ENCODE measurements at places on chromosomes 16 and 17.

DNA sequence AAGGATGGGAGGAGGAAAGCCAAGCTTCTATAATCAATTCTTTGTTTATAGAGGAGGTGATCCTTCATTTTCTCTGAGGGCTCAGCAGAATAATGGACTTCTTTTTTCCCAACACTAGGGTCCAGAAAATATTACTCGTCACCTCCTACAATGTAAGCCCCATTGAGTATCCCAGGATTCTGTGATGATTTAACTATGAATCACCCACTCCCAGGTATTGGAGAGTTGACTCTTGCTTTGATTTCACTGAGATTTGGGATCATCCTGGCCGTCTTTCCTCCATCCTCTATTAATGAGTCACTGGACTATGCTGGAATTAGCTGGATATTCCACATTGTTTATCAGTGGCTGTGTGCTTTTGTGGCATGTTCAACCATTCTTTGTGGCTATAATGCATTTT, 452.0 kb downstream of the NPIPA7 start:
- no peak for DNase-seq

GRCh38 chr16:16096121-16096857, 127.0 kb downstream of the ABCC6 start:
- no peak for DNase-seq

DNA sequence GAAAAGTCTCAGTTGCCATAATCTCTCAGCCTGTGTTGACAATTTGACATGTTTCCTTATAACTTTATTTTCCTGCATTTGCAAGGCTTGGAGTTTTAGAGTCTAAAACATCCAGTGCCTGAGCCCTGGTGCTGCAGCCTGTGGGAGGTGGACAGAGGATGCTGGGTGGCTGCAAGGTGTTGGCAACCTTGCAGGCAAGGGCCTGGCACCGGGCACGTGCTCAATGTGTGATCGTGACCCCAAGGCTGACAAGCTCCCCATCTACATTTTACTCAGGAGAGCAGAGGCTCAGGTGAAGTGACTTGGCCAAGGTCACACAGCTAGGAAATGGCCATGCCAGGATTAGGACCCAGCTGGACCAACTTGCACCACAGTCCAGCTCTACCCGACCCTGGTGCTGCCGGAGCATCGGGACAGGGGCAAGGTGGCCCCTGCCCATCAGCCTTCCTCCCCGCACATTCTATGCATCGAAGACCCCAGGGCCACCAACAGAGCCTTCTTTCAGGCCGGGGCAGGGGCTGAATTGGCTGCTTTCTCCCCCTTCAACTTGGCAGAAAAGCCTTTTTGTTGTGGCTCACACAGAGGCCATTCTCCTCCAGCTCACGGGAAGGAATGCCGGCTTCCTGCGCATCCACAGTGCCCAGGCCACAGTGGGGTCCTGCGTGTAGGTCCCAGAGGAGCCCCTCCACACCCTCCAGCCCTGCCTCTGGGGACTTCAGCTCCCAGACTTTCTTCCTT, 23.1 kb downstream of the MMP15 start:
- no peak for DNase-seq

GRCh38 chr16:67714522-67714921, 4.6 kb downstream of the GFOD2 start:
- no peak for DNase-seq

DNA sequence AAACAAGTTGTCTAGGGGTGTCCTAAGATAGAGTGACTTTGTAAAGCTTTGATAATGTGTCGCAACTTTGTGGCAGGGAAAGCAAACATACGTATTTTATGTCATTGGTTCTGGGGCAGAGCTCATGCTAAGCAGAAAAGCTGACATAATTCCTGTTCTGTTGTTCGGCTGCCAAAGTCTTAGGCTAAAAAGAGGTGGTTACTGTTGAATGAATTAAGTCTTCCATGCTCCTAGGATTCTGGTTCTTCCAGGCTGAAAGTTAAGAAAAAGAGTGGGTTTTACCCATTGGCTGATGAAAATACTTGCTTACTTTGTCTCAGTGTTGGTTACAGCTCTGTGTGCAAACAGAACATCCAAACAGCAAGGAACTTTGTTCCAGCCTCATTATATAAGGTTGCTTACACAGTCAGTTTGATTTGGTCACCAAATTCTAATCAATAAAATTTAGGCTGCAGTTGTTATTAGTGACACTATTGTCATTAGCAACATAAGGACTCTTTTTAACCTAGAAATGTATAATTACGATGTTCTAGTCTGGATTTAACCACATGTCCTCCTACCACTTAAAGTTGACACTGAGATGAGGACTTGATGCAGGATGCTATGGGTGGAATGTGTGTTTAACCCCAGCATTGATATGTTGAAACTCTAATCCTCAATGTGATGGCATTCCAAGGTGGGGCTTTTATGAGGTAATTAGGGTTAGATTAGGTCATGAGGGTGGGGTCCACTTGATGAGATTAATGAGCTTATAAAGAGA, 114.0 kb upstream of the GOT2 start:
- no peak for DNase-seq

DNA sequence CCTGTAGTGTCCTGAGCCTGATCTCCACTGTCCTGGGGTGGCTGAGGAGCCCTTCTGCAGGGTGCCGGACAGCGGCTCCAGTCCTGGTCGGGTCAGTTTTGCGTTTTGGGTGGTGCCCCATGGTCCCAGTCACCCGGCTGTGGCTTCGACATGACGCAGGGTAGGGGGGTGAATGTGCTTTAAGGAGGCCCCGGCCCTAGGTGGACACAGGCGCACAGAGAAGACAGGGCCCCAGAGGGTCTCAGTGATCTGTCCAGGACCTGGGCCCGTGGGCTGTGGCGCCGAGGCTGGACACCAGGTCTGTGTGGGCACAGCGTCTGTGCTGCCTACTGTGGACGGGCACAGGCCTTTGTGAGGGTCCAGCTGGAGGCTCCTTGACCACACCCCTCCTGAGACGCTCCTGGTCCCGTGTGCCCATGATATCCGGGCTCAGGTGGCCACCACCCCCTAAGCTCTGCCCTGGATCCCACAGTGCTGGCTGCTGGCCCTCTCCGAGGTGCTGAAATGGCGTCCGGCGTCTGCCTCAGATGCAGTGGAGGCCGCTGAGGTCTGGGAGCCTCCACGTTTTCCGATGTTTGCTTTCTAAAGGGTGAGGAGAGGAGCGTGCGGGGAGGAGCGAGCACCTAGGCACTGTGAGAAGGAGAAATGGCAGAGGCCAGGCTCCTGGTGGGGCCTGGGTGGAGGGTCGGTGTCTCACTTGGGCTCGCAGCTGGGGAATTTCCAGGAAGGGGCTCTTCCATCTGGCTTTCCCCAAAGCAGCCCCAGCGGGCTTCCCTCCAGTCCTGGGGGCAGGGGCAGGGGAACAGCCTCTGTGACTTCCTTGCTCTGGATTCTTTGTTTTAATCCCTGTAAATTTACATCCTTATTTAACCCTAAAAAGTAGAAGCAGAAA, 56.1 kb upstream of the ACSF3 start:
- DNase-seq: no peak

DNA sequence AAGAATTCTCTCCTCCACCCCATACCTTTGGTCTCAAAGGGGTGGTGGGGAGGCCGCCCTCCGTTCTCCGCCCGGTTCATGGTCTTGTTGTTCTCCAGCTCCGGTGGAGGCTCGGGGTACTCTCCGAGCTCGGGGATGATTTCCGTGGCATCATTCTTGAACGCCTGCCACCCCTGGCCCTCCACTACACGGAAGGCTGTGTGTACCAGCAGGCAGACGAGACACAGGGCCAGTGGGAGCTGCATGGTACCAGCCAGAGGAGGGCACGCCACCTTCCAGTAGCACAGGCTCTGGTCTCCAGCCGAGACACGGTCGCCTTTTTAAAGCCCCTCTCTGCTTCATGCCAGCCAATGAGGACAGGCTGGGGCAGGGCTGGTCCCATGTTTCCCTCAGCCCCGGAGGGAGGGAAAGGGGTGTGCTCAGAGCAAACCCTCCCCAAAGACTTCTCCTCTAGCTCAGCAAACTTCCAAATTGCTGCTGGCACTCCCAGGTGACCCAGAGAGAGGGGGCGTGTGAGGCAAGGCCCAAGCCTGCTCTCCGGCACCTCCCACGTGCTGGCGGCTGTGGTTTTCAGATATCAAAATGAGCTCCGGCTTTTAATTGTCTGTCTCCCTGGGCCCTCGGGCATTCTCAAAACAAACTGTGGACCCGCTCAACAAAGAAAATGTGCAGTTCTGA, at the start of gene SOST:
TSS of gene SOST (minus strand) at position 295 of the 678 bp plus-strand sequence. CDS start at position 245, 50 bp downstream.
- no peak for DNase-seq

DNA sequence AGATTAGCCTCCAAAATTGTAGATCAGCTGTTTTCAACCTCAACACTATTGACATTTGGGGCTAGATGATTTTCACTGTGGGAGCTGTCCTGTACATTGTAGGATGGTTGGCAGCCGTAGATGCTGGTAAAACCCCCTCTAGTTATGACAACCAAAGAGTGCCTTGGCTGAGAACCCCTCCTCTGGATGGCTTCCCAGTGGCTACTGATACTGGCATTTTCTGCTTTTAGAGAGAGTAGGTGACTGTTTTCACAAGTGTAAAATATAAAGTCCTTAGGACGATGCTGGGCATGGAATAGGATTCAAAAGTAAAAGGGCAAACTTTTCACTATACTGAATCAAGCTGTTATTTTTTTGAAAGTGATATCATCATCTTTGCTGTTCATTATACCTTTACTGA, 1048.8 kb upstream of the EEF2KMT start:
- no peak for DNase-seq

DNA sequence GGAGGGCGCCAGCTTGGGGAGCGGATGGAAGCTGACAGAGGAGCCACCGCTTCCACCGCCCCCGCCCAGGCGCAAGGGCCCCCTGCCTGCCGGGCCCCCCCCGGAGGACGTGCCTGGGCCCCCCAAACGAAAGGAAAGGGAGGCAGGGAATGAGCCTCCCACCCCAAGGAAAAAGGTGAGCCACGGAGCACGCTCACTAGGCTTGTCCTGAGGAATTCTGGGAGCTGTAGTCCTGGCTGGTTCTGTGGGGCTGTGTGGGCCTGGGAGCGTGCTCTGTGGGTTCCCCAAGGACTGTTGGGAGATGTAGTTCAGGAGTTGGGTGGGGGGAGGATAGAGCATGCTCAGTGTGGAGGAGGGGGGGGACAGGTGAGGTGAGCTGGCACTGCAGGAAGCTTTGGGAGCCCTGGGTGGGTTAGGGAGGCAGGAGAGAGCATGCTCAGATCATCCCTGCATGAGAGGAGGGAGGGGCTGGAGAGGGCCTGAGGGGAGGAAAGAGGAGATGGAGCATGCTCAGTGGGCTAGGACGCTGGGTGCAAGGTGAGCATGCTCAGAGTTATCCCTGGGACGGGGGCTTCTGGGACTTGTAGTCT, 4.5 kb downstream of the FBXL19 start:
- peak; percentile 75 for DNase-seq

- DNase-seq: no peak
Observed at GRCh38 chr17:79433379-79433778, 177.5 kb downstream of the RBFOX3 start.

DNA sequence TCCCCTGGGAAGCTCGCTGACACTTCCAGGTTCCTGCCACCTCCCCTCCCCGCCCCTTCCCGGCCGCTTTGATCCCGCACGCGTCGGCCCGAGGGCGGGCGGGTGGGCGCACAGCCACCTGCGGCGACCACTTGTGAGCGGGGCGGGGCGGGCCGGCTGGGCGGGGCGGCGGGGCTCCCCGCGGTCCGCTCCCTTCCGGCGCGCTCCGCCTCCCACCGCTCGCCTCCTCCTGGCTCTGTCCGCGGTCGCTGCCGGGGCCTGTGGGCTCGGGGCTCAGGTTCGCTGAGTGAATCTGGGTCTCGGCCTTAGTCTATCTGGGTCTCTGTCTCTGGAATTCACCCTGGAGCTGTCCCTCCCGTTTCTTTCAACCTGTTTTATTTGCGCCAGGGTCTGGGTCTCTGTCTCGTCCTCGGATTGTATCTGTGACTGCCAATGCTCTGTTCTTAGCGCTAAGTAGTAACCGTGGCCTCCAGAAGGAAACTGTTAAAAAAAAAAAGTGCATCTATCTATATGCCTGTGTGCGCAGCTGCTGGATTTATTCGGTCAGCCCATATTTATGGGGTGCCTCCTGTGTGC, 2.7 kb upstream of the HES7 start:
- DNase-seq: peak; percentile 76

DNA sequence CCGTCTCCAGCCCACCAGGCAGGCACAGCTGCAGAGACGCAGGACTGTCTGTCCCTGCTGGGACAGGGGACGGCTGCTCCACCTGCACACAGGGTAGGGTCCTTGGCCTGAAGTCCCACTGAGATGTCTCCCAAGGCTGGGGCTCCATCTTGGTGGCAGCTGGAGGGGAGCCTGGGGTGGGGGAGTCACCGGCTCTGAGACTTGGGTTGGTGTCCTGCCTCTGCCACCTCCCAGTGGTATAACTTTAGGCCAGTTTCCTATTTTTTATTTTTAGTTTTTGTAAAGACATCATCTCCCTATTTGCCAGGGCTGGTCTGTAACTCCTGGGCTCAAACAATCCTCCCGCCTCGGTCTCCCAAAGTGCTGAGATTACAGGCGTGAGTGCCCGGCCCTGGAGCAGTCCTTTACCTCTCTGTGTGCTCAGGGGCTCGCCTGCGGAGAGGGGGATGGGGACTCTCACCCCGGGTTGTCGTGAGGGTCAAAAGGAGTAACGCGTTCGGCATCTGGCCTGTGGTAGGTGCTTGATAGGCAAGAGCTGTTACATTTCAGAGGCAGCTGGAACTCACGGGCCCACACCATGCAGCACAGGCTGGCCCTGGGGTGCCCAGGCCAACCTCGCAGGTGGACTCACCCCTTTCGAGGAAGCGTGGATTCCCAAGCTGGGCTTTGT, 46.6 kb upstream of the DOC2B start:
- DNase-seq: no peak

- DNase-seq: no peak
Observed at GRCh38 chr16:86213437-86214205, 296.7 kb upstream of the FOXF1 start.

DNA sequence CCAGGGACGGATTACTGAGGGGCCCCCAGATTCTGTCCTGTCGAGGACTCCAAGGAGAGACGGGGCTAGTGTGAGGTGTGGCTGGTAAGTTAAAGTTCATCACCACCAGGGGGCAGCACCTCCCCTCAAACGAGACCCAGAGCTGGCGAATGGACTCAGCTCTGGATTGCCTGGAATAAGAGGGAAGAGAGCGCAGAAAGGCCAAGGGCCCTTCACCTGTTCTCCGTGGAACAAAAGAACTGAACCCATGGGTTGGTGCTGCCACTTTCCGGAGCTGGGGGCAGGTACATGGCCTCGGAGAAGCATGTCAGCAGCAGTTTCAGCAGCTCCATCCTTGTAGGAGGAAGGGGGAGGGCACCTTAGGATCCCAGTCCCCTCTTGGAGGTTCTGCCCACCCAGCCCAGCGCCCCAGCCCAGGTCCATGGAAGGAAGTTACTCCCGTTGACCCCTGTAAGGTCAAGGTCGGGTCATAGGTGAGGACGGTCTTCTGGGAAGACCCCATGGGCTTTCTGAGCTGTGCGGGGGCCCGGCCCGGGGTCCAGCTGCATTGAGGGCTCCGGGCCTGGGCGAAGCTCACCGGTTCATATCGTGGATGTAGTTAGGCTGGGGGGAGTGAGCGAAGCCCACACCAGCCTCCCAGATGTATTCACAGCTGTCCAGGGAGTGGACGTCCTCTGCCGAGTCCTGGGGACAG, 10.8 kb downstream of the HID1 start:
- peak; percentile 65 for DNase-seq

- no peak for DNase-seq
Observed at GRCh38 chr17:83028851-83029250, 50.6 kb upstream of the METRNL start.

- DNase-seq: no peak
Observed at GRCh38 chr17:50816271-50816670, 19.1 kb upstream of the WFIKKN2 start.

- DNase-seq: no peak
Observed at GRCh38 chr17:57623620-57624019, 121.5 kb downstream of the CCDC182 start.

GRCh38 chr16:70252355-70252988, 732 bp upstream of the EXOSC6 start:
- DNase-seq: no peak

Measured in SW 1271 (cell line).